GM04503 (cell line): ENCODE measurements at places on chromosomes 5 and 9.

DNA sequence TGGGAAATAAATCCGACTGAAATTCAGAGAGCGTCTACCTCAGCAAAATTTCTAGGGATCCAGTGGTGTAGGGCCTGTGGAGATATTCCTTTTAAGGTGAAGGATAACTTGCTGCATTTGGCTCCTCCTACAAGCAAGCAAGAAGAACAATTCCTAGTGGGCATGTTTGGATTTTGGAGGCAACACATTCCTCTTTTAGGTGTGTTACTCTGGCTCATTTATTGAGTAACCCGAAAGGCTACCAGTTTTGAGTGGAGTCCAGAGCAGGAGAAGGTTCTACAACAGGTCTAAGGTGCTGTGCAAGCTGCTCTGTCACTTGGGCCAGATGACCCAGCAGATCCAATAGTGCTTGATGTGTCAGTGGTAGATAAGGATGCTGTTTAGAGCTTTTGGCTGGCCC lies 862.4 kb upstream of the CDH9 start:
- no peak for DNase-seq

- no peak for DNase-seq
These were observed 1863.1 kb upstream of the WWC1 start for GRCh38 chr5:166428264-166428803.

DNA sequence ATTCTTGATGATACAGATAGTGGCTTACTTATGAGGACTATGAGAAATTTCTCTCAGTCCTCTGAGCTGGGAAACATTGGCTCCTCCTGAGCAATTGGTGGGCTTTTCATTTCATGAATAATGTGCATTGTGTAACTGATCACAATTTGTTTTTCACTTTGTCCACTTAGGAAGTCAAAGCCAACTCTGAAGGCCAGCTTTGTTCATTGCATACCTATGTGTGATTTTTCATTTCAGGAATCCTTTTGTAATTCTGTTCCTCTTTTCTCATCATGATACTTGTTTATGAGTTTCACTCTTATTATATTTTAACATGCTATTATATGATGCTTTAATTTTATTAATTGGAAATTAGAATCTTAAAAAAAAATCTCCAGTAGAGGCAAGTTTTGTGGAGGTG lies 483.0 kb downstream of the EBF1 start:
- DNase-seq = no peak

DNA sequence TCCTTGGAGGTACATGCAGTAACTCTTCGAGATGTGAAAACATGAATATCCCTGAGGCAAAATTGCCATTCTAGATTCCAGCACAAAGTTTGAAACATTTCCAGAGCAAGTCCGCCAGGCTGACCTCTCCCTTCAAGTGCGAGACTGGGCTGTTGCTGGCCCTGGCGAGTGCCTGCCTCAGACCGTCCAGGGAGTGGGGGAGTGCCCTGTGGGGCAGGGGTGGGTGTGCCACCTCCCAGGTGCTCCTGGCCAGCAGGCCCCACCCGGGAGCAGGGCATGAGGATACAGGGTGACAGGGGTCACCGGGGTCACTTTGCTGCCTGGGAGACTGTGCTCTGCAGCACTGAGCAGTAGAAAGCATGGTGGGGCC lies 199.9 kb downstream of the AOPEP start:
- DNase-seq = no peak

- DNase-seq = no peak
These were observed 208.6 kb upstream of the GDNF start for GRCh38 chr5:38048400-38048799.

DNA sequence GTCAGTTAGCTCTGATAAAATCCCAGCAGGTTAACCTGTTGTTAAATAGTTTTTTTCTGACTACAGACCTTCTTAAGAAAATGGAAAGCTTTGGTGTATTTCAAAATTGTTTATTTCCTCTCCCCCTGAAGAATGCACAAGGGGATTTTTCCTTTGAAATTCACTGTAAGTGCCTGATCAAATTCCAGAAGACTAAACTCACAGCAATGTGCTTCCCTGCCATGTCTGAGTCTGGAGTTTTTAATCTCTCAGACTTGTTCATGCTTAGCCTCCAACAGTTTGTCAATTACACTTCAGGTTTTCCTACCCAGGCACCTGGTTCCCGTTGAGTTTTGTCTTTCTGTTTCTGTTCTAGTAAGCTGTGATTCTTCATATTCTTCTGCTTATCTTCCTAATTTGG lies 961.6 kb upstream of the CDH18 start:
- DNase-seq = no peak

DNA sequence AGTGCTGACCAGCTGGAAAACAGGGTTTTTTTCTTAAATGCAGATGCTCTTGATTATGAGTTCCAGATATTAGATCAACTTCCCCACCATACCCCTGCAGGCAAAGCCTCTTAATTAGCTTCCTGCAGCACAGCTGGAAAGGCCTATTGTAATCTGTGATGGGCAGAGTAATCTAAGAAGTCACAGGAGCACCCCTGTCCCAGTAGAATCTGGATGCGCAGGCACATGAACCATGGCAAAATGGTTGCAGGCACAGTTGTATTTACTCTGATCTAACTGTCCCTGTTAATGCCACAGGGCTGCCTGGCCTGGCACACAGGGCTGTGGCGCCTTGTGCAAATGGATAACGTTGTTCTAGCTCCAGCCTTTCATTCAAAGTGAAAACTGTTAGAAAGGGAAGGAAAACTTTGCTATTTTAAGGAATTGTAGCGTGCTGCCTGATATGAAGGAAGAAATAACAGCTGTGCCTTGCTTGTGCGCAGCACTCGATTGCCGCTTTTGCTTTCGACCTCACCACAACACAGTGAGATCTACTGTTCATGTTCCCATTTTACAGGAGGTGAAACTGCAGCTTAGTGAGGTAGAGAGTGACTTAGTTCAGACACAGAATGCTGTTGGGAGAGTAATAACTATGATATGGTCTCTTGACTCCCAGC lies 2.3 kb downstream of the TGFBI start:
- DNase-seq = no peak
